Islet precursor cell (in vitro differentiated cells): ENCODE measurements at places on chromosomes 11 and 22.

DNA sequence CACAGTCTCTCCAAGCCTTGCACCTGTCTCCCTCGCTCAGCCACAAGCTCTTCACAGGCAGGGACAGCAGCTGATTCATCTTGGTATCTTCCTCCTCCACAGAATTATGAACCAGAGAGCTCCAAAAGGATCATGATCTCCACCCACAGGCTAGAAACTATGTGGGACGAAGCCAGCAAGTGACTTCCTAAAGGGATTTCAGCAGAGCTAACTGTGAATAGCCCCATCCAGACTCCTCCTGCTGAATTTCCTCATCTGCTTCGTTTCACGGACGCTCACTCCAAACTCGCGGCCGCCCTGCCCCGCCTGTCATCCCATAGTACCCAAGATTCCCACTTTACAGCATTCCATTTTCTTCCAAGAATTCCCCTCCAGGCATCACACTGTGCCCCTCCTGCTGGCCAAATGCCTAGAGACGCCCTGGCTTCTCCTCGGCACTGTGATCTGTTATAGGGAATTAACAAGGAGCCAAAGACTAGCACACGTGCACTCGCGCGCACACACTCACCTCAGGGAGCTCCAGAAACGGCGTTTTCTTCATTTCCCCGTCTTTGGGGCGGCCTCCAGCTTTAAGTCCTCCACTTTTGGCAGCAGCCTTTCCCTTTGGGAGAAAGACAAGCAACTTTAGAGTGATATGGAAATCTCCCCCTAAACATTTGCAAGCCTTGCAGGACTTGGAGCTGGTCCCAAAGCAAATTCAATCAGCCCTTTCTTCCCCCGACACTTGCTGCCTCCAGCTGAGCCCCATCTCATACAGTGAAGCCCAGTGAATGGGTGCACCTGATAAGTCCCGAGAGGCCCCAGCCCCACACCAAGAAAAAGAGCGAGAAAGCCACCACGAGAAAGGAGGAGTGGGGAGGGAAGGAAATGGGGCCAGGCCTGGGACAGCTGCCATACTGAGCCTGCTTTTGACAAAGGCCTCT, 35.5 kb downstream of the SPATA19 start:
- DNase-seq, result peak; percentile 96

- peak; percentile 18 for DNase-seq
Measured at GRCh38 chr11:76801225-76801624, 18.1 kb downstream of the TSKU start.

- no peak for DNase-seq
Measured at GRCh38 chr11:17476317-17477083, at the start of gene ABCC8. Gene ABCC8 (minus strand): TSS chr11:17476845. CDS start chr11:17476776, 69 bp downstream.

DNA sequence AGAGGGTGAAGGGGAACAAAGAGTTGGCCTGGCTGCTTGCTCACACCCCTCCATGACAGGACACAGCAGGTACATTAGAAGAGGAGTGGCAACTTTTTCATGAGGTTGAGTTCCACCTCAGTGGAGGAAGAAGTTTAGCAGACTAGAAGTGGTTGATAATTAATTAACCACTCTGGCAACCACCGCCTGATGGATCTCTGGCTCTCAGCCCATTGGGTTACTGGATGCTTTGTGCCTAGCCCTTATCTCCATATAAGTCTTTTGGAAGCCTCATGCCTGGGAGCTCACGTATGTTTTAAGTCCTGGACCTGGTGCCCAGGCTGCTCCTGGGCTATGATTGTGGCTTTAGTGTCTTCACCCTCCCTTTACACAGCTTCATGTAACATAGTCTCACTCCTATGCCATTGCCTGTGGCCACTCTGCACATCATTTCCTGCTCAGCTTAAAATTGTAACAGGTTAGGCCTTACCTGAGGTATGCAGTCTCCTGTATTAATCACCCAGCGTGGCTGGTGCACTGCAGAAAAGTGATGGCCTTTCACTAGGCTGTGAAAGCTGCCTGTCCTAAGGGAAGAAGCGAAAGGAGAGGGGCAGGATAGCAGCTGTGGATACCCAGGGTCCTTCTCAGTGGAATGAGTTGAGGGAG, 72.7 kb upstream of the CRTAM start:
- DNase-seq, result no peak

DNA sequence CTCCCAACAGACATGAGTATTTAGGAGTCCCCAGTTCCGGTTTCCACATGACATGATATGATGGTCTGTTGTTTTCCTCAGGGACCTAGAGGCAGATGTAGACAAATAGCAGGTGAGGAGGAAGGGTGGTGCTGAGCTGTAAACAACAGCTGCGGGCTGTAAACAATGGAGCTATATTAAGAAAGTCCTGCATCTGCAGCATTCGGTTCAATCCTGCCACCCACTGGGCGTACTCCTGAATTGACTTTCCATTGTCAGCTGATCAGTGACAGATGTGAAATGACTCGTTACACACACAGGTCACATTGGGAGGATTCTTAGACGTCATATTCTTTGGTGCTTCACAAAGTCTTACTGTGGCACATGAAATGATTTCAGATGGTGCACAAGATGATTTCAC, 26.8 kb upstream of the RAG1 start:
- peak; percentile 72 for DNase-seq

GRCh38 chr11:57358543-57358961, 20.4 kb downstream of the P2RX3 start:
- no peak for DNase-seq

DNA sequence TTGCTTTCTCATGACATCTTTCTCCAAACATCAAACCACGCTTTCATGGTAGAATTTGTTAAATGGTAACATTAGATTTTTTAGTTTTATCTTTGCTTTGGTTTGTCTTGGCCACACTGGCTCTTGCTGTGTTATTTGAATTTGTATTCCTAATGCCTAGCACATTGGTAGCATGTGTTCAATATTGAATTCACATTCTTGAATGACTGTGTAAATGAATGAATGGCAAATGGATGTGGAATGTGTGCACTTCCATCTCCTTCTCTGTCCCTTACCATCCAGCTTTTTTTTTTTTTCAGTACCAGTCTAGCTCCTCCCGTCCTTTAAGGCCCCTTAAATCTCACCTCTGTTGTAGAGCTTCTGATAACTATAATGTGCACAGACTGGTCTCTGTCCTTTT, 41.2 kb downstream of the HEPHL1 start:
- DNase-seq, result no peak

DNA sequence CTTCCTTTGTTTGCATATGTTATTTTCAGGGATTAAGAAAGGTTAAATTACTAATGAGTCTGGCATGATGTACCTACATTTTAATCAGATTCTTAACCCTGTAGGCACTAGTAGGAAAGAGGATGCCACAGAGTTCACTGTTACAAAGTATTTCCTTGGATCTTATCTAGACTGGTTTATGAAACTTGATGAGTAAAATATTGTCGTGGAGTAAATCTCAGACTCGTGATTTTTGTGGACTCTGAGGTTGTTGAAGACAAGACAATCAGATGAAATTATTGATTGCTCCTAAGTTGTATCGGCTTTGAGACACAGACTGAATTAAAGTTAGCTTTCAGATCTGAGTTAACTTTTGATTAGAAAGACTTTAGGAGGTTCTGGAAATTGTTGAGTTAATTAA, 6.0 kb downstream of the KMT2A start:
- DNase-seq, result no peak

GRCh38 chr11:105862736-105863367, 159.2 kb downstream of the MSANTD4 start:
- DNase-seq, result no peak

GRCh38 chr11:43834286-43834685, 46.3 kb upstream of the ALKBH3 start:
- no peak for DNase-seq

GRCh38 chr11:57417056-57417455, 9.9 kb downstream of the SLC43A3 start:
- no peak for DNase-seq

DNA sequence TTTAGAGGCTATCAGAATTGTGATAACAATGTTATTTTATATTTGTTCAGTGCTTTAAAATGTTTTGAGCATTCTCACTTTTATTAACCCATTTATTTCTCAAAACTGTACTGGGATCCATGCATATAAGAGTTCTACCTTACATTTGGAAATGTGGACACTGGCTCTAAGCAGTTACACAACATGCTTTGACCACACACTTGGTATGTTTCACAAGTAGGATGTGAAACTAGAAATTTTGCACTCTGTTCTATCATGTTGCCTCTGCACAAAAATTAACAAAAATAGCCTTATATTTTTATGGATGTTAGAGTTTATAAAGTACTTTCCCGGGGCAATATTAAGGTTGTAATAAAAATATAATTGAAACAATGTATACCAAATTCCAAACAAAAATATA, 126.9 kb upstream of the CHORDC1 start:
- DNase-seq, result no peak

DNA sequence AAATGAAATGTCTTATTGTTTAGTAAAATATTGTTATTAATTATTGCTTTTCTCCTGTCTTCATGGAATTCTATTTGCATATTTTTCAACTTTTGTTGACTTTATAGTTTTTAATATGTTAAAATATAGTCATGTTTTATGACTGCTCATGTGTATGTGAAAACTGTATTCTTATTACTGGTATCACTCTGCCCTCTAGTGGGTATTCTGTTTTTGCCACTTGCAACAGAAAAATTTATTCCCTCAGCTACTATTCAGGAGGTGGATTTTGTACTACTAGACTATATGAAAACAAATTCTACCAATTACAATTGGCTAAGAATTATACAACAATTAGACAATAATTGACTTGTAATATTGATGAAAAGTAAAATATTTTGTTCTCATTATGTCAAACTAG, 45.0 kb downstream of the OR4C6 start:
- no peak for DNase-seq

- no peak for DNase-seq
Measured at GRCh38 chr11:80748207-80748925, 1307.5 kb upstream of the TENM4 start.

DNA sequence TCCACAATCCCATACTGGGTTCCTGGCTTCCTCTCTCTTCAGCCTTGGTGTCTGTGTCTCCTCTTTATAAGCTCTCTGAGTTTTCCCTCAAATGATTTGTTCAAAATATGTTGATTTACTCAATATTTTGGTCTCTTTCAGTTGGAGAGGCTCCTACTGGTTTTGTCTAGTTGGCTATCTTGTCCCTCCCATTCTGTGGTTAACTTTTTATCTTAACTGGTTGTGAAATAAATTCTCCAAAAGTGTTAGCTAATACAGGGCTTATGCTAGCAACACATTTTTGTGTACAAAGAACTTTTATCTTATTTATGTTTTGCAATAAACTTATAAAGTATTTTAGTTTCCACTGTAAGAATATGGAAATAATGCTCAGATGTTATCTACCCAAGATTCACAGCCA, 200.9 kb downstream of the AASDHPPT start:
- no peak for DNase-seq

DNA sequence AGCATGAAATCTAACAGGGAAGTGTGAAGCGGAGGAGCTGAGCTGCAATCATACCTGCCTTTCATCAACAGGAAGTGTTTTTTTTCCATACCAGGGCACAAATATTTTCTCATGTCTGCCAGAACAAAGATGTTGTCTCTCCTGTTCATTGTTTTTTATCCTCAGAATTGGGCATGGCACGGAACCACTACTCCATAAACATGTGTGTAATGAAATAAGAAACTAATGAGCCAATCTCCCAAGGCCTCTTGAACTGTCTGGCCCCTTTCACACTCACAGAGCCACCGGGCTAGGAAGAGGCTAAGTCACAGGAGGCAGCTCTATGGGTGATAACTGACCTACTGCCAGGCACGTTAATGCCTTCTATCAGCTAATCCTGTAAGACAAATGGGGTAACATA, 124.4 kb downstream of the ETS1 start:
- no peak for DNase-seq

DNA sequence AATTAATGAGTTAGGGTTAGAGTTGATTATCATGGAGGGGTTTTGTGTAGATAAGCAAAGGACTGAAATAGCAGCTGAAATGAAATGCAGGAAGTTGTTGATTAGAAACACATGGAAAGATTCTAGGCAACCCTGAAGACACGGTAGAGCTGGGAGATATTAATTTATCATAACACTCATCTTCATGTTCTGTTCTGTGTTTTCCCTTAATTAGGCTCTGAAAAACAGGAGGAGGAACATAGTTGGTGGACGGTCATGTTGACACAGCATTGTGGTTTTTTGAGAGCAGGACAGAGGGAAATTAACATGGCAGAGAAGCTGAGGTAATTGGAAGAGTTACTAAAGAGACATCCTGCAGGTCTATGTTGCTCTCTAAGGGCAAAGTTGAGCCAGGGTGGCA, 138.8 kb upstream of the UBASH3B start:
- DNase-seq, result no peak

- DNase-seq, result peak; percentile 68
Measured at GRCh38 chr11:45997599-45997998, 75.1 kb downstream of the LARGE2 start.

DNA sequence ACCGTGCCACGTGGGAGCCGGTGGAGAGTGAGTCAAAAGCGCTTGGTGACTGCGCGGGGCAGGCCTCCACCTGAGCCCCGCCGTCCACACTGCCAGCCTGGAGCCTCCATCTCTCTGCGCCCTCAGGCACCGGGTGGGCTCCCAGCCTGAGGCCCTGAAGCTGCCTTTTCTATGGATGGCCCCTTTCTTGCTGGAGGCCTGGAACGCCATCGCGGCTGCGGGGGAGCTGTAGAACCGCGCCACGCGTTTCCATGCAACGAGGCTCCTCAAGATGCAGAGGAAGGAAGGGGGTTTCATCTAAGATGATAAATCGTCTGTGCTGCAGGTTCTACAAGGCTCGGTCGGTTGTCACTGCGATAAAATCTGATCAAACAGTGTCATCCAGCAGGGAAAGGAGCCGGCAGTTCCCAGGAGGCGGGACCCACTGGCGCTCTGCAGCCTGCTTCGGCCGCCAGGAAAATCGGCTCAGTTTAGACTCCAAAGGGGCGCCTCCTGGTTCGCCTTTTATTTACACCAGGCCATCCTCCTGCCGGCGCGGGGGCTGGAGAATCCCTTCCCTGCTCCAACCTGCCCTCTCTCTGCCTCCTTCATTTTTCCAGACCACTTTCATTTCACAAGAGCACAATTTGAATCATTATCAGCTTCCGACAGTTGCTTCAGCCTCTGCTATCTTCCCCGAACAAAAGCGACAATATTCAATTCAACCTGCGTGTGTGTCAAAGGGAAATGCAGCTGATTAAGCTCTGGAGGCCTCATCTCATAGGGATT, 624.4 kb downstream of the BRD1 start:
- peak; percentile 42 for DNase-seq

DNA sequence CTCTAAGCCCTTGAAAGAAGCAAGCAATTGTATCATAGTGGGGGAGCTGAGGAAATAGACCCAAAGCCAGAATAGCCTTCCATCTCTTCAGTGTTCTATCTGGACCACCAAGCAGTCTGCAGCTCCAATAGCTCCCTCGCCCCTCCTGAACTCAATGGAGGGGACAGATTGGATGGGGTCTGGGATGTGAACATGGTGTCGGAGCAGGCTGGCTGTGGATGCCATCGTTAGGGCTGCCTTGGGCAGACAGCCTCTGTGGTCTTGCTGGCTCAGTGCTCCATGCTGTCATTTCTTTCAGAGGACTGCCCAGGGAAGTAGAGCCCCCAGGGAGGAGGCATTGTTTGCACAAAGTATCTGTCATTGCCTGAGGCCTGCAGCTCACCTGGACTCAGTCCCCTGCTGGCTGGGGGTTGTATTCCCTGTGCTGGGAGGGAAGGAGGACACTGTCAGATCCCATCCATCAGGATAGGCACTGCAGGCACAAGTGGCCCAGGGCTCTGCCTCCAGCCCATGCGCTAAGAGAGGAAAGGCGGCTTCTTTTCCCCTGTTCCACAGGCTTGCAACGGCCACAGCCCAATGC, 537.7 kb downstream of the BUD13 start:
- DNase-seq, result peak; percentile 67
